Immature natural killer cell (primary cell): ENCODE measurements at places on chromosomes 6 and 20.

GRCh38 chr6:37980222-37980595 lies 160.7 kb downstream of the ZFAND3 start:
- DNase-seq = no peak

GRCh38 chr20:25514747-25515340 lies 70.5 kb downstream of the NINL start:
- DNase-seq = no peak

DNA sequence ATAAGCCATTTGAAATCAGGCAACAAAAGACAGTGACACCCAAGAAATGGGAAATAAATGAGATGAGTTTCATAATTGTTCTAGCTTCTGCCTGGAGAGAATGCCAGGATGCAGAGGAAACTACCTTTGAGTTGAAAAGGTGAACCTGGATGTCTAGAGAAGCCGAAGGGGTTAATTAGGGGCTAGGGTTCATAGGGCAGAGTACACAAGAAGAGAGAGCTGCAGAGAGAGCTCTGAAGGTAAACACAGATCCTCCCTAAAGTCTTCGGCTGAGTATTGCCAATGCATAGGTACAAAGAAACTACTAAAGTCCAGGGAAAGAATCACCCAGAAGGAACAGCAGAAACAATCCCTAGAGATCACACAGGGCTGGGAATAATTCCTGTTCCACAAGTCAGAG lies 119.7 kb upstream of the BEND3 start:
- no peak for DNase-seq

GRCh38 chr6:37137201-37138090 lies 32.5 kb upstream of the PIM1 start:
- DNase-seq = peak; percentile 11

DNA sequence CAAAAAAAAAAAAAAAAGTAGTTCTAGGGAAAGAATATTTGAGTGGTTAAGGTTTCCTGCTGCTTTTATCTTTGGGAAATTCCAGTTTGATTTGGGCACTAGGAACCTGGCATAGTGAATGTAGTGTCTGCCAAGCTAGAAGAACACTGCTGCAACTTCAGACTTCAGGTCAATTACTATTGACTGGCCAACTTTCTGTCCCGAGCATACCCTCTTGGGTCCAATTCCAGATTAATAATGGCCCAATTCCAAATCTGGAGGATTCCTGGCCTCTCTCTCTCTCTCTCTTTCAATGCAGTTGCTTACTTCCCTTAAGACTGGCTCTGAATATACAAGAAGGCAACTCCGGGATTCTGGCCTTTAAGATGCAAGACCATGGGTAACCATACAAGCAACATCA lies 74.9 kb downstream of the ANKEF1 start:
- DNase-seq = no peak

DNA sequence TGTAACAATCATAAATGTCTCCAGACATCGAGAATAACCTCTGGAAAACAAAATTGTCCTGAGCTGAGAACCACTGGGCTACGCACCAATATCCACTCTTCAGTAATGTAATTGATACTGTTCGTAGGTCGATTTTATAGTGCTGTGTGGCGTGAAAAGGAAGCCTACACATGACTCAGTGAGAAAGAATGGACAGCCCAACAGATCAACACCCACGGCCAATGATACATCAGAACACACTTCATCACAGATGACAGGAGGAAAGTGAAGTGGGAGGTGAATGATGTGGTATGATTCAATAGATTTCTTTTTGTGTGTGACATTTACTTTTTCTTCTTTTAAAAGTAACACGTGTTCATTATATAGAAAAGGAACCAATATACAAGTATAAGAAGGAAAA lies 93.5 kb downstream of the RPS12 start:
- no peak for DNase-seq

DNA sequence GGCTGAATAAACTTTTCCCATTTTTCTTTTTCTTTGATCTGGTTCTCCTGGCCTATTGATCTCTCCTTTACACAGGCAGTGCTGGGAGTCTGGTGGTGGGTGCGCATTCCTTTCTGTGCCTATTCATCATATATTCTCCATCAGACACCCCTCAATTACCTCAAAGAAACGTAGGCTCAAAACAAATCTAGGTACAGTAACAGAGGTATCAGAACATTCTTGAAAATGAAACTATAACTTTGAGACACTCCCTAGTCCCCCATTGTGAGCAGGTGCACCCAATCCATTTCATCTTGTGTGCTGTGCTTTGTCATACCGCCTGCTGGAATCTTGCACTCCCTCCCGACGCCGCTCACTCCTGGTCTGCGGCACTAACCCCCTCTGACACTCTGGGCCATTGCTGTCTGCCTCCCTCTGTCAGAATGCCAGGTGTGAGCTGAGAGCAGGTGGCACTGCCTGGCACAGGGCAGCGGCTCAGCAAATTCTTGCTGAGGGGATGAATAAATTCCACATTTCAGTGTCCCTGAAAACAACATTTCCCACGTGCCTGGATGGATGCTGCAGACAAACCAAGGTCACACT lies 303.4 kb upstream of the EXOC2 start:
- DNase-seq = no peak

- DNase-seq = no peak
These were observed 230.0 kb upstream of the SULF2 start for GRCh38 chr20:48015141-48015910.

GRCh38 chr6:34149831-34150400 lies 4.0 kb upstream of the GRM4 start:
- no peak for DNase-seq

- no peak for DNase-seq
These were observed 4.5 kb downstream of the TOMM6 start for GRCh38 chr6:41791984-41792383.

DNA sequence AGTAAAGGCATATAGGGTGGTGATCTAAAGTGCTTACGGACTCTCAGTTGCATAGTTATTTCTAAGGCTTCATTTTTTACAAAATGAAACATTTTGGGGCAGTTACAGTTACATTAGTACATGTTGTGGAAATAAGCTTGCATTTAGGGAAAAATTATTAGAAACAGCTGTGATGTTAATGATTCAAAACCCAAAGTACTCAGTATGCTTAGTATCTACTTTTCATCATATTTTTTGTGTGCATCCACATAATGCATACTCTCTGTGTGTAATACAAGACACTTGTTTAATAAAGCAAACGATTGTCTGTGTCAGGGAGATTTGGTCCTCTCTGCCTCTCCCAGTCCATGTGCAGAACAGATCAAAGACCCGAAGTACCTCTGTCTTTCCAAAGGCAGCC lies 11.4 kb upstream of the TBX18 start:
- DNase-seq = no peak

GRCh38 chr6:168637834-168638233 lies 196.8 kb downstream of the SMOC2 start:
- DNase-seq = no peak

DNA sequence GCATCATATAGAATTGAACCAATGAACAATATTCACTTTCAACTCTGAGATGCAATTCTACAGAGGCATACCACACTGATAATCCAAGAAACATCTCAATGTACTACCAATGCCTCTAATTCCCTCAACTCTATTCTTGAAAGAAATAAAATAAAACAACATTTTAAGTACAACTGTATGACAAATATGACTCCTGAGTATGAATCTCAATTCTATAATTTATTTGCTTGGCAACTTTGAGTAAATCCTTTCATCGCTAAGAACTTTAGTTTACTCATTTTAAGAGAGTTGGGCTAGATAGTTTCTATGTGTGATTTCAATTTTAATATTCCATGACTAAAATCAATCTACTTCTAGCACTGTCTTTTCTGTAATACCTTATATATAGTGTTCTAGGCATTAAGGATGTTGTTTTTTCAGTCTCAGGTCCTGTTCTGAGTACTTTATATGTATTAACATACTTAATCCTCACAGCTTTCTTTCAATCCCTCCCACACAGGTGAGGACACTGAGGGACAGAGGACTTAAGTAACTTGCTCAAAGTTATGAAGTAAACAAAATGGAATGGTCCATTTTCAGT lies 33.4 kb downstream of the GOPC start:
- no peak for DNase-seq

DNA sequence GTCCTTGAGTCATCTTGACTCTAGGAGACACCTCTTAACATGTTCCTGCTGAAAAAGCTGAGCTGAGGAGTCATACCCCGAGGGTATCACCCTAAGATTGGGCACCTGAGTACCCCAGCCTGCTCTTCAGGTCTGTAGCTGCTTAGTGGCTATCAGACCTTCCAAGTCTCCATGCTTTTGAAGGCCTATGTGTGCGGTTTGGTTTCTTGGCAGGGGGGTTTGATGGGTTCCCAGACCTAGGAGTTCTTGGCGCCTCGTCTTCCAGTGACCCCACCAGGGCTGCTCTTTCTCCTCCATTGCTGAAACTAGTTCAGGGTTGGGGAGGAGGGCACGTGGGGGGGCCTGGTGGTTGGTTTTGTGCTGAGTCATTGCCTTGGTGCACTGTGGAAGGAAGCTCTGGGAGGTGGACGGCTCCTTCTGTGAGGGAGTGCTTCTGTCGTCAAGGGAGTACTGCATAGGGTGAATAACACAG lies 20.1 kb downstream of the IGF2R start:
- no peak for DNase-seq

DNA sequence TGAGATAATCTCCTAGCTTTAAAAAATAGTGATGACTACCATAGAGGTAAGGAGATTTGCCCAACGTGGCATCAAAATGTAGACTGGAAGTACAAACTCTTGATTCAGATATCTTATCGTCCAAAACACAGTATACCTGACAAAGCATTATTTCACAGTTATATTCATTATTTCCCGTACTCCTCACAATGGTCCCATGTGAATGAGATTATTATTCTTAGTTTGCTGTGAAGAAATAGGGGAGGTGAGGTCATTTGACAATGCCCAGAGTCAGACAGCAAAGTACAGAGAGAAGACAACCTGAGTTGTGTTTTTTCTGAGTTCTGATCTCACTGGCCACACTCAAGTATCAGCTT lies 1.2 kb upstream of the TFB1M start:
- no peak for DNase-seq

DNA sequence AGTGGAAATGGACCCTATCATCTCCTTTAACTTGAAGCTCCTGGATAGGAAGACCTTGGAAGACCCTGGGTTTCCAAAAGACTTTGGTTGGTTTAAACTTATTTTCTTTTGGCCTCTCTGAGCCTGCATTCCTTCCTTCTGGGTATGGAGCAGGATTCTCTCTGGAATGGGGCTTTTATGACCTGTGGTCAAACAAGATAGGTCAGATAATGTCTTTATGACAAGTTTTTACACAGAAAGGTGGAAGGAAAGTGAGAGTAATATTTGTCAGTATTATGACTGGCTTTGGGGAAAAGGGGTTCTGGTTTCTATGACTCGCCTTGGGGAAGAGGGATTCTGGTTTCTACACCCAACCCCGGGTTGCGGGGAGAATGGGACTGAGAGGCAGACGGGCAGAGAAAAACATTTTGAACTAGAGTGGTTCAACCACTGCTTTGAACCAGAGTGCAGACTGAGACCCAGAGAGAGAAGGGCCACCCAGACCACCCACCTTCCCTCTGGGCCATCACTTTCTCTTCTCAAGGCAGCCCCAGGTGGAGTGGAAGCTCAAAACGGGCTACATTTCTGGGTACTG lies 37.6 kb upstream of the KCNK5 start:
- no peak for DNase-seq

DNA sequence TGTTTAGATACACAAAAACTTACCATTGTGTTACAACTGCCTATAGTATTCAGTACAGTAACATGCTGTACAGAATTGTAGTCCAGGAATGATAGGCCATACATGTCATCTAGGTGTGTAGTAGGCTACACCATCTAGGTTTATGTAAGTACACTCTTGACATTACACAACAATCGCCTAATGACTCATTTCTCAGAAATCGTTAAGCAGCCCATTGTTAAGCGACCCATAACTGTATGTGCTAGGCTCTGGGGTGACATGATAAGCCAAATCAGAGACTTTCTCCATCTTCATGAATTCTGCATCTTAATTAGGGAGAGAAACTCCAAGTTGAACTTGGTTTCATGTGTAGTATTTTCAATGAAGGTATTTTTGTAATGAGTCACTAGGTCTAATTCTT lies 17.2 kb downstream of the STK35 start:
- no peak for DNase-seq

GRCh38 chr20:53757472-53757913 lies 163.9 kb upstream of the ZNF217 start:
- DNase-seq = no peak

GRCh38 chr20:36779656-36780025 lies 6.1 kb upstream of the DSN1 start:
- no peak for DNase-seq

DNA sequence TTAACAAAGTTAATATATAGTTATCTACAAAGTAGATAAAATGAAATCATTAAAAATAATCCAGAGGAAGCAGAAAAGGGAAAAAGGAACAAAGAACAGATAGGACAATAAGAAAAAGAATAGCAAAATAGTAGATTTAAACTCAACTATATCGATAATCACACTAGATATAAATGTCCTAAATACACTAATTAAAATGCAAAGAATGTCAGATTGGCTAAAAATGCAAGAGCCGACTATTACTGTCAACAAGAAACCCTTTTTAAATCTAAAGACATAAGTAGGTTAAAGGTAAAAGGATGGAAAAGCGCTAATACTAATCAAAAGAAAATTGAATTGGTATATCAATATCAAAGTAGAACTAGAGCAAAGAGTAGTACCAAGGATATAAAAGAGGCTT lies 164.8 kb upstream of the AKAP12 start:
- no peak for DNase-seq

DNA sequence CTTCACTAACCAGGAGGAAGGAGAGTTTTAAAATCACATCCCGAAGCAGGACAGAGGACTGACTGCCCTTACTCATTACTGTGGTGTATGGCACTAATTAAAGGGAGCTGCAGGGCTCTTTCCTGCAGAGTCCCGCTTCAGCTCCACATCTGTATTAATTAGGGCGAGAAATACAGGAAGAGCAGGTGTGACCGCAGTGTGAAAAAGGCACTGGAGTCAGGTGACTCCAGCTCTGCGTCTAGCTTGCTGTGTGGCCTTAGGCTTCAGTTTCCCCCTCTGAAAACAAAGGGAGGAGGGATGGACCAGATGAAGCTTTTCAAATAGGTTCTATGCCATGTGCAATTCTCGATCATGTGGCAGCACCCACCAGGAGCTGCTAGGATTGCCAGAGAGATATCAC lies 34.0 kb downstream of the KIAA1755 start:
- DNase-seq = no peak

DNA sequence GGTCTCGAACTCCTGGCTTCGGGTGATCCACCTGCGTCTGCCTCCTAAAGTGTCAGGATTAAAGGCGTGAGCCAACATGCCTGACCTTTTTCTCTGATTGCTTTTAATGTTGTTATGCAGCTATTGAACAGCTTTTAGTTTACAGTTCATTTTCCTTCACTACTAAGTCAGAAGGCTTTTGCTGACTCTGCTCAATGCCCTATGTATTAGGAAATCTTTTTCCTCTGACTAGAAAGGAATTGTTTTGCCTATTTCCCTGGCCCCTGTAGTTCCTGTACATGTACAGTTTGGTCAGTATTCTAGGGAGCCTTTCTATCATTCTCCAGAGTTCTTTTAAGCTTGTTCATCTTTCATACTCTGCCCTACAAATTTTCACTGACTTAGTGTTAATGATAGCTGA lies 280.2 kb downstream of the CDKAL1 start:
- no peak for DNase-seq

- no peak for DNase-seq
These were observed 195.9 kb upstream of the SULF2 start for GRCh38 chr20:47981222-47981621.

GRCh38 chr6:83417880-83418663 lies 12.8 kb downstream of the ME1 start:
- peak; percentile 5 for DNase-seq
